ENCODE measurements at places on chromosomes 1 and 21.

DNA sequence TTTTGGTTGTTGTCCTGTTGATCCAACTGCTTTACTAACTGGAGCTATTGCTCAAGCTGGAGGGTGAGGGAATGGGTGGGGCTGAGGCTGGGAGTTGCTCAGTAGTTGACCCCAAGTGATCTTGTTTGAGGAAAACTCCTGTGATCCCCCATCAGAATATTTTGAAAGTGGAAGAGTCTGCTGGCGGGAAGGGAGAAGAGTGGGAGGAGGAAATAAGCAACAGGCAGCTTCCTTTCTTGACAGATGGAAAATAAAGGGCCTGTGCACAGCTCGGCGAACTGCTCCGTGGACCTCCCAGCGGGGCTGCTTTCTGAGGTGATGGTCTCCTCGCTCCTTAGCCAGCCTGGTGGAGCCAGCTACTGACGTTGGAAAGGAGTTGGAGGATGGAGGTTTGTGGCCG is 199.1 kb upstream of the LMO4 start:
- DNase-seq: no peak

- DNase-seq: no peak
Measured at GRCh38 chr1:14363707-14364413, 234.6 kb upstream of the KAZN start.

GRCh38 chr1:7784492-7785071 is 491 bp downstream of the PER3 start:
- DNase-seq: no peak

DNA sequence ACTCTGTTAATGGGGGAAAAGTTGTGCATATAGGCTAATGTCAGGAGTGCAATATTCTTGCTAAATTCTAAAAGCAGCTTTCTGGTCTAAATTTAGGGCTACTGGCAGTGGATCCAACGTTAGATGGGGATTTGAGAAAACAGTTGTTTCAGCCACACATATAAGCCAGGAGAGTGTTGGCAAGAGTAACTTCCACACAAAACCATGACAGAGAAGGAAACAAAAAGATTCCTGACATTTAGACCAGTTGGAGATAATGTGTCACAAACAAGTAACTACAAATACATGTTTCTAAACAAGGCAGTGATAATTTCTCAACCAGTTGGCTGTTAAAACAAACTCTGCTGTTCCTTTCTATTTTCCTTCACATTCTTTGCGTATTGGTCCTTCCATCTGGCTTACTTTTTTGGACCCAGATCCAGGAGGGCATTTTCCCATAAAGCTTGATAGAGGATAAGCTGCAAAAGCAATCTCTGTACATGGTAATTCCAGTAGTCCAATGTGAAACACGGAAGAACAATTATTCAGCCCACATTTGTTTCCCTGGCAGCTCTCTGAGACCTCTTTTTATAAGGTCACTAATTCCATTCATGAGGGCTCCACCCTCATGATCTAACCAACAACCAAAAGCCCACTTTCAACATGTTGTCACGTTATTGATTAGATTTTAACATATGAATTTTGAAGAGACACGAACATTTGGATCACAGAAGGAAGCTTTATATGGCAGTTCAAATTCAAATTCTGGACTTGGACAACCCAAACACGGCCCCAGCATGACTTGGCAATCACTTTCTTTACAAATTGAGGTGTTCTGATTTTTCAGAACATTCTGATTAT is 1888.6 kb downstream of the MRPL39 start:
- no peak for DNase-seq

- DNase-seq: no peak
Measured at GRCh38 chr1:92709738-92710137, 75.2 kb downstream of the EVI5 start.
